ENCODE measurements at places on chromosomes 4 and X. TPM values are rescaled to one million over a fixed set of nuclear protein-coding genes. Genes with fewer than 3 reads are reported as not detected.
A peak's percentile ranks its signal among the peaks of the same experiment; 100 is the strongest.

- peak; percentile 17 for DNase-seq
These were observed 64.4 kb downstream of the HAUS3 start for GRCh38 chr4:2177443-2178093.

DNA sequence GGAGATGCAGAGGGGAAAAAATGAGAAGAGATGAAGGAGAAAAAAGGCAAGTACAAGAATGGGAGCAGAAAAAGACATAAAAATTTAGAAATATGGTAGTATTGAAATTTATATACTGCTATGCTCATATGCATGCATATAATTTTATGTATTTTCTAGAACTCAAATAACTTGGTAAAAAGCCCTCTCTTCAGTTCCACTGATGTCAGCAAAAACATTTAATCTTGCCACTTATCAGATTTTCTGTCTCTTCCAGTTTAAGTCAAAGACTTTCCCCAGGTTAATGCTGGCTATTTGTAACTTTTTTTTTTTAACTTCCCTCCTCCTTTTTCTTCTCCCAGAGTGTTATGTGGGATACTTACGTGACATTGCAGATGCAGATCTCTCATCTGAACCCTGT, 617.5 kb upstream of the CPEB2 start:
- no peak for DNase-seq

DNA sequence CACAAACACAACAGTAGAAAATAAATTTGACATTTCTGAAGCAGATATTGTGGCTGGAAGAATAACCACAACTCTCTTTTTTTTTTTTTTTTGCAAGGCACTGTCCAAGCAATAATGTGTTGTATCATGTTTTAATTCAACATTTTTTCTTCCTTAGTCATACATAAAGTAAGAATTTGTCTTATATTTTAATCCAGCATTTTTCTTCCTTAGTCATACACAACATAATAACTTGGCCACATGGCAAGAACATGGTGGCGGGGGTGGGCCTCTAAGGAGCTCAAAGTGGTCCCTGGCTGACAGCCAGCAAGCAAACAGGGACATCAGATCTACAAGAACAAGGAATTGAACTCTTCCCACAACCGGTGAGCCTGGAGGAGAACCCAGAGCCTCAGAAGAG, 20.2 kb downstream of the FBXW7 start:
- no peak for DNase-seq

DNA sequence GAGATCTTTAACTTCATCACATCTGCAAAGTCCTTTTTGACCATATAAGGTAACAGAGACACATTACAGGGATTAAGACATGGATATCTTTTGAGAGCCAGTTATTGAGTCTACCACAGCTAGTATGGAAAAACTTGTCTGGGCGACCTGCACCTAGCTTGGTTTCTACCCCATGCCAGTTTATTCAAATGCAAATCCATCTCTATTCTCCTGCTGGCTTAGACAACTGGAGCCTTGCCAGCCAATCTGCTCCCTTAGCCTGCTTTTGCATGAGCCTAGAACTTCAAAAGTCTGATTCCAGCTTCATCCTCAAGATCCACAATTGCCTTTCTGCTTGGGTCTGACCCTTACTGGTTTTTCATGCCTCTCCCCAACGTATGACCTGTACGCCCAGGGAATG, 212.0 kb upstream of the AFF2 start:
- no peak for DNase-seq

GRCh38 chrX:69161786-69162349, 3.4 kb downstream of the PJA1 start:
- no peak for DNase-seq

- DNase-seq, result no peak
These were observed 49.7 kb upstream of the KIAA1210 start for GRCh38 chrX:119177278-119177677.

DNA sequence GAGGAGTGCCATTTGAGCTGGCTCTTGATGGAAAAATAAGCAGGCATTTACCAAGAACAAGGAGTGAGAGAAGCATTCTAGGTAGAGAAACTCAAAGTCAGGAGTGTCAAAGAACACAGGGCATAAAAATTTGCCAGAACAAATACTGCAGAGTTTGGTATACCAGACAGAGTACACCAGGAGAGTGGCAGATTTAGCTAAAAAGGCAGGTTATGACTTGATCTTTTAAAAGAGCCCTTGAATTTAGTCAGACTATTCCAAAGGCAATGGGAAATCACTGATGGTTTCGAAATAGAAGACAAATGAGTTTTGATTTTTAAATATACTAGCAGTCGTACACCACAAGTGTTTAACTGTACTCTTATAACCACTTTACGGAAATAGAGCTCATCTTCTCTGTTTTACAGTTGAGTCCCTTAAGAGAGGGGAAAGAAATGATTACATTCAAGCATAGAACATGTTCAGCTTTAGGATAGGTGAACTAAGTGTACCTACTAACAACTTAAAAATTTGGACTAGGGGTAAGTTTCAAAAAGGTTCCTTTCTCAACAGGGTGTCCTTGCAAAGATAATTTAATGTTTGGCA, 10.2 kb downstream of the UBE2D3 start:
- DNase-seq, result no peak

DNA sequence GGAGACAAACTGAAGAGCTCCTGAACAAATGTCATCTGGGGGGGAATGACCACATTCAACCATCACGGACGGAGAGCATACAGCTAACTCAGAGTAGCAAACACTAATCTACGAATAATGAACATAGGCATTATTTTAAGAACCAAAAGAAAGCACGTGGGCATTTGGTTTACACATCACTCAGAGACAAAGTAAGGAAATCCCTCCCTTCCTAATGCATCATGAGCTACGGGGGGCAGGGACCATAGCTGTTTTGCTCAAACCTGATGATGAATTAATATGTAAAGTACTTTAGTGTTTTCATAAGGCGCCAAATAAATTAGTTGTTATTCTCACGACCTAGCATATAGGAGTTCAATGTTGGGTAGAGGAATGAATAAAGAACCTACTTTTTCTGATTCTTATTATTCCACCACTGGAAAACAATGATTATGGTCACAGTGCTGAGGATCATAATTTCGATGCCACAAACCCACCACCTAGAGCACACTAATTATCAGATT, 11.7 kb upstream of the TMEM156 start:
- no peak for DNase-seq

ZNF732 gene
- polyA plus RNA-seq, result 0.85 TPM

NXT2 gene
- 11.2 TPM for polyA plus RNA-seq

PABPC1L2B gene
- polyA plus RNA-seq, result 0.04 TPM

FAM9C gene
- polyA plus RNA-seq, result 0.12 TPM

CLDN34 gene
- polyA plus RNA-seq, result 0.07 TPM

CAMK2D gene
- polyA plus RNA-seq, result 67.7 TPM

ANOS1 gene
- polyA plus RNA-seq, result 5.9 TPM
